ENCODE measurements at places on chromosomes 12 and 14. TPM values are rescaled to one million over a fixed set of nuclear protein-coding genes. Genes with fewer than 3 reads are reported as not detected.

DNA sequence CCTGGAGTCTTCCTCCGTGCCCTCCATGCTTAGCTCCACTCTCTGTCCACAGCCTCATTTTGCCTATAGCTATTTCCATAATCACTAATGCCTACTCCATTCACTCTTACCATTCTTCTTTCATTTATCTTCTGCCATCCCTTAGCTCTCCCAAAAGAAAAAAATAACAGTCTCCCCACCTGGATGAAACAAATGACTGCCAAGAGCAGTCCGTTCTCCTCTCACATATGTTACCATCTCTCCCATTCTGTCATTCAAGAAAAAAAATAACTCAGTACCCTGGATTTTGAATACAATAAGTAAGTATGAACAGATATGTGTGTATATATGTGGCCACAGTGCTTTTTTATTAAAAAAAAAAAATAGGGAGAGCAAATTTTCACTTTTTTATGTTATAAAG is 13.2 kb downstream of the DUSP16 start:
- no peak for DNase-seq

DNA sequence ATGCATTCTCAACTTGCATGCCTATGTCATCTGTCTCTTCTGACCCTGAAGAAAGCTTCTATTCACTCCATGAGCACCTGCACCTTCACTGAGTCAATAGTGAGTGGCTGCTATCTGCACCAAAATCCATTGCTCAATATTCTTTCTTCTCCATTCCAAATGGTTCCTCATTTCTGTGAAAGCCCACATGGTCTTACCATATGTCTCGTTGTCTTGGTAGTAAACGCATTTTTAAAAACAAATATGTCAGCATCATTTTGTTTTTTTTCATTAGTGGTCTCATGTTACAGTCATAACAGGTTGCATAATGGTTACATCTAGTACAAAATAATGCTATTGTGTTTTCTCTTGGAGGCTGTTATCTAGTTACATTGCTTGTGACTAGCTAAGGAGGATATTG is 106.9 kb upstream of the CPM start:
- DNase-seq: no peak

DNA sequence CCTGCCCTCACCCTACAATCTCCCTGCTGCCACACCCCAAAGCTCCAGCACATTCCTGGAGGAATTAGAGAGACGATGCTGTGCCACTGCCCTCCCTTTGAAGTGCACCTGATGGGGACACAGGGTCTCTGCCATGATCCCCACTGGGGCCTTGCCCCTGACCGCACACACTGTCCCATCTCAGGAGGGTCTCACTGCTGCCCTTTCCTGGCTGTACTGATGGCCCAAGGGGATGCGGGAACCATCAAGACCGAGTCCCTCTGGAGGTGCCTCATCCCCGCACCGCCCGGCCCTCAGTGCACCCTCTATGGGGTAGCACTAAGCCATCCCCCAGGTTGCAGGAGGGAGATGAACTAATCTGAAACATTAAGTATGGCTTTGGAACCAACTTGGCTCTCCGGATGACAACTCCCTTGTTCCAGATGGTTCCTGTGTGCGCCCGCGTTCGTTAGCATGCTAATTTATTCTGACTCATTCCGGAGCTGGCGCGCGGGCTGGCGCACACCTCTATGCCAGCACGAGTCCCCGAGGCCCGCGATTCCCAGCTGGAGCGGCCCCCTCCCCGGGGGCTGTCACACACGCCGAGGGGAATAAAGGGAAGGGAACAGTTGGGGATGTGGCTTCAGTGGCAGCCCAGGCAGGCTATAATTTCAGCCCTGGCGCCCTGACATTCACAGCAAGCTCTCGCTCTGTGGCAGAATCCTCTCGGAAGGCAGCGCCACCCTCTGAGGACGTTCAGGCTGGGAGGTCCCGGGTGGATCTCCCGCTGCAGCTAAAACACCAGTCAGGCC is 34.2 kb upstream of the C14orf180 start:
- DNase-seq: no peak

GRCh38 chr12:123948401-123948795 is 24.2 kb downstream of the CCDC92 start:
- DNase-seq: no peak

DNA sequence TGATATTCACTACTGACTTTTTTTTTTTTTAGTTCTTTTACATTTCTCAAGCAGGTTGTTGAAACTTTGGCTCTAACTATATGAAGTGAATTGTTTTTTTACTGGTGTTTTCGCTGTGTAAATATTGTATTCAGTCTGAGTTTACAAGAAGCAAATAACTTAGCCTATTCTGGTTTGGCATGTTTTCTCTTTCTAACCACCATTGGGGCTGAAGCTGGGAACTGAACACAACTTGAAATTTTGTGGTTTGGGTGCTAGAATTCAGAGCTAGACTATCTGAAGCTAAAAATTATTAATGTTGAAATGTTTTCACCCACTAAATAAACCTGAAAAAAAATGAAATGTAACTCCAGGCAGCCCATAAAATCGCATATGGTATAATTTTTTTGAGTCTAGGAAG is 37.2 kb downstream of the RAD51B start:
- DNase-seq: no peak

DNA sequence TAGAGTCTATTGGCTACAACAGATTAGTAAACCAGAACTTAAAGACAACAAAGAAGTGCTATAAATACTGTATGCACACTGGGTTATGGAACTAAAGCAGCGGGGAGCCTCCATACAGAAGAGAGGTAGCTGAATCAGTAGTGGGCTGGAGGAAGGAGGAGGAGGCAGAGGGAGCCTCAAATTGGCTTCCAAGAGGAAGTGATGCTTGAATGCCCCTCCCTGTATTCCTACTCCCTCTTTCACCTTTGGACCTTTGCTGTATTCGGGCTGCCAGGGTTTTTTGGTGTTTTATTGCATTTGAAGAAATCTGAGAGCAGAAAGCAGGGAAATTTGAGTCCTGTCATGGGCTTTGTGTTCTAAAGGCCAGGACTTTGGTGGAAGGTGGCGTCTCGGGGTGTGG is 104.0 kb upstream of the PTPRB start:
- DNase-seq: no peak

GRCh38 chr14:55979781-55980180 is 138.4 kb upstream of the PELI2 start:
- no peak for DNase-seq

- no peak for DNase-seq
Observed at GRCh38 chr12:19456176-19456575, 16.9 kb downstream of the AEBP2 start.

- DNase-seq: no peak
Observed at GRCh38 chr14:103191844-103192243, 68.6 kb downstream of the TNFAIP2 start.

DNA sequence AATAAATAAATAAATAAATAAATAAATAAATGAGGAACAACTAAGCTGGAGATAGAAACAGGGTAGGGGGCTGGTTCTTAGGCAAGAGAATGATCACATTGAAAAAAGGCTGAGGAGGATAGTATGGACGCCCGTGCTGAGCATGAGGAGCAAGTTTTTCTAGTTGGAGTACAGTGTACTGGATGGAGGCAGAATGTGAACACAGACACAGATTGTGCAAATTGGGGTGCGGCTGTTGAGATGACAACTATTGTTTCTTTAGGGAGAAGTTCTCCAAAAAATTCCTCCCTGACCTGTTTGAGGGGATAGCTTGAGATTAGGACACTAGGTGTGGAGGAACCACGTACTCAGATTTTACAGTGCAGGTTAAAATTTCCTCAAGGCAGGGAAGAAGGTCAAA is 979 bp upstream of the BIN2 start:
- no peak for DNase-seq

DNA sequence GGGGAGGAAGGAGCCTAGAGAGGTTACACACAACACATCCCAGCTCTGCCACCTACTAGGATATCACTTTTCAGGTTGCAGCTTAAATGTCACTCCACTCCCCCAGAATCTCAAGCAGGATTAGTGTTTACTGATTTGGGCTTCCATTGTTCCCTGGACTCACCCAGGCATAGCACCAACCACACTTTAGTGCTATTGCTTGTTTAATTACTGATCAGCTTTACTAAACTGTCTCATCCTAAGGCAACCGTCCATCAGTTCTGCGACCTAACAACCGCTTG is 6.1 kb upstream of the KRT18 start:
- DNase-seq: no peak

DNA sequence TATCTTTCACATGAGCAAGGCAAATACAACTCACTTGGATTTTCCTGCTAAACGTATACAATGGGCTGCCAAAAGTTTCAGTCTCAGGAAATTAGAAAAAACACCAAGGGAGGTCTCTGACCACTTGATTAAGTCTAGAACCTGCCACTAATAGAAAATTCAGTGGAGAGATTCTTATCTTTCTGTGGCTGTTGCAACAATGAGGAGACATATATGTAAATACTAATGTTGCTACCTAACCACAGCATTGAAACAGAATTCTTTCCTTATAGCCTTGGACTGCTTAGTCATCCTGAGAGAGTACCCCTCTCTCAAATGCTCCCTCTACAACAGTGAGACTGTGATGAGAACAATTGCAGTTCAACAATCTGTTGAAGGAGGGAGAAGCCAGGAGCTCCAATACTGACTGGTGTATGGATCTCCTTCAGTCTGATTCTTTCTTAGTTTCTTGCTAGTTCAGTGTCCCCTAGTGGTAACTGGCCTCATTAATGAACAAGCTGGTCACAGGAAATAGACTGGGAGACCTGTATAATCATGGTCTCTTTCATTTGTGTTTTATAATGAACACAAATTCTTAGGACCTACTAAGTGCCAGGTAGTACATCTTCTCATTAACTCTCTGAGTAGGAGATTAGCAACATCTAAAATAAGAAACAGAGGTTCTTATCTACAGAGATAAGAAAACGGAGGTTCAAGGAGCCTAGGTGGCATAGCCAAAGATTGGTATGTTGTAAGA is 164.5 kb downstream of the SLC38A4 start:
- peak; percentile 17 for DNase-seq

DNA sequence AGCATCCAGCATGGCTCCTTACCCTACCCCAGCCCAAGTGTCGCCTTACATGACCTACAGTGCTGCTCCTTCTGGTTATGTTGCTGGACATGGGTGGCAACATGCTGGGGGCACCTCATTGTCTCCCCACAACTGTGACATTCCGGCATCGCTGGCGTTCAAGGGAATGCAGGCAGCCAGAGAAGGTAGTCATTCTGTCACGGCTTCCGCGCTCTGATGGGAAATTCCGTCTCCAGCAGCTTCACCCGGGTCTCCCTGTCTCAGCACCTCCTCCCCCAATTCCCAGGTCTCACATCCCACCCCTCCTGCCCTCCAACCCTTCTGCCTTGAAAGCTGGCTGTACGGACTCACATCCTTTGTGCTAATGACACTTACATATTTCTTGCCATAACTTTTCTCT is 14.6 kb downstream of the PAX9 start:
- DNase-seq: no peak

DNA sequence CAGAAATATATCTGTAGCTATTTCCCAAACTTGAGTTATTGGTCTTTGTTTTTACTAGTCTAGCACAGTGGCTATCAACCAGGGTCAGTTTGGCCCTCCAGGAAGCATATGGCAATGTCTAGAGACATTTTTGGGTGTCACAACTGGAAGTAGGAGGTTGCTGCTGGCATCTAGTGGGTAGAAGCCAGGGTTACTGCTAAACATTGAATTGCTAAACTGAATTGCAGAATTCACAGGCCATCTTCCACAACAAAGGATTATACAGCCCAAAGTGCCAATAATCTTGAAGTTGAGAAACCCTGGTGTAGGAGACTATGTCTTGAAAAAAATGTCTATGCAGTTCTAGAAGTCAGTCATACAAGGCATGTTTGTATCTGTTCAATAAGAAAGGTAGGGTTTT is 27.7 kb downstream of the ARHGAP5 start:
- no peak for DNase-seq

DNA sequence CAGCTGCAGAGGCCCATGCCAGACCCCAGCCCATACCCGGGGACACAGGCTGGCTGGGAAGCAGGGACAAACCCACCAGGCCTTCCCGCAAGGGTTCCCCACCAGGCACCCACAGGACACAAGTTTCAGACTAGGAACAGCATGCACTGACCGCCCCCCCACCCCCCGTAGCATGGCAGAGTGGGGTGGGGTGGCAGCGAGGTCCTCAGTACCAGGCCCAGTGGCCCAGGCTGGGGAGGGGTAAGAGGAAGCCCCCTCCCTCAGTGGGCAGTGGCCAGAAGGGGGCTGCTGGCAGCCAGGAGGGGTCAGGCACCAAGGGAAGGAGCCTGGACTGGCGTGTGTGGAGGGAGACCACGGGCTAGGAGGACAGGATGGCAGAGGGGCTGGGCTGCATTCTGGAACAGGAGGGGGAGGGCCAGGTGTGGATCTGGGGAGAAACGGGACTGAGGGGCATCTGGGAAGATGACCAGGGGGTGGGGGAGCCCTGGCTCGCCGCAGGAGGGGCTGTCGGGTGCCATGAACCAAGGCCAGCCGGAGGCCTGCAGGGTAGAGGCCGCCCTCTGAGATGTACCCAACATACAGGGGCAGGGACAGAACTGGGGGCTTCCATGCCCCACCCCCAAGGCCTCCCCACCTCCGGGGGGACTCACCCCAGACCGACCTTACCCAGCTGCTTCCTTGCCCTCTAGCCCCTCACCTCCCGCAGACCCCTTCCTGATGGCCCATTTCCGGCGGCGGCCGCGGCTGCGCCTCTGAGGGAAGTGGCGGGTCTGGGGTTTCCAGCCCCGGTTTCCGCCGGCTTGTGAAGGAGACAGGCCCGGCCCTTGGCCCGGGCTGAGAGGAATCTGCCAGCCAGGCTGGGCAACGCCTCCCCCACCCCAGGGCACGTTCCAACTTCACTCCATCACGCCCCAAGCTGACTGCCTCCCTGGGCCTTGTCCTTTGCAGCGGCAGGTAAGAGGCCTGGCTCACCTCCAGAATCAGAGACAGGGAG is 5.6 kb upstream of the JAG2 start:
- DNase-seq: no peak

DNA sequence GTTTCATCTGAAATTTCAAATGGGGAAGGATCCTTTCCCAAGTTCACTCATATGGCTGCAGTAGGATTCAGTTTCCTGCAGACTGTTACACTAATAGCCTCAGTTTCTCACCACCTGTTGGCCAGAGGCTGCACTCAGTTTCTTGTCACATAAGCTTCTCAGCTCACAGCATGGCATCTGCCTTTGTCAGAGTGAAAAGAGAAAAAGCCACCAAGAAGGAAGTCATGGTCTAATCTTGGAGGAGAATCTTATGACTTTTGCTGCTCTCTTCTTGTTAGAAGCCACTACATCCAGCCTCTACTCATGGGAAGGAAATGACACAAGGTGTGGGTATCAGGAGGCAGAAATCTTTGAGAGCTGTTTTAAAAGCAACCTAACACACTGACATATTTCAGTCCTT is 39.4 kb upstream of the BTG1 start:
- no peak for DNase-seq

GRCh38 chr14:90402016-90402415 is 5.2 kb downstream of the CALM1 start:
- DNase-seq: no peak

GRCh38 chr12:71871116-71871515 is 31.6 kb downstream of the TBC1D15 start:
- DNase-seq: no peak

- DNase-seq: no peak
Observed at GRCh38 chr14:39890026-39890425, 457.8 kb upstream of the FBXO33 start.

- DNase-seq: no peak
Observed at GRCh38 chr14:32408018-32408417, 78.9 kb downstream of the AKAP6 start.

The CCDC197 gene
- not detected for total RNA-seq

The SRRM4 gene
- total RNA-seq: not detected

The TC2N gene
- total RNA-seq: 168 TPM

The TSPAN19 gene
- total RNA-seq: not detected

The GDF3 gene
- total RNA-seq: not detected

The P3H3 gene
- 43.2 TPM for total RNA-seq

The GZMB gene
- total RNA-seq: not detected

The CSRNP2 gene
- 20.8 TPM for total RNA-seq

The OTX2 gene
- not detected for total RNA-seq

The SPIC gene
- total RNA-seq: not detected
